Motor neuron (in vitro differentiated cells): ENCODE measurements at places on chromosomes 12 and 14. TPM values are rescaled to one million over a fixed set of nuclear protein-coding genes. Genes with fewer than 3 reads are reported as not detected.

The ACTN1 gene
- 10.8 and 12.2 TPM in 2 replicates for total RNA-seq

The B4GALNT1 gene
- 21.7 and 22.9 TPM in 2 replicates for total RNA-seq

The ADAM20 gene
- total RNA-seq, result 1.7 and 1.9 TPM in 2 replicates

The TAS2R13 gene
- total RNA-seq, result 5.2 and 6.2 TPM in 2 replicates

The NABP2 gene
- total RNA-seq, result 22.1 and 24.4 TPM in 2 replicates

The P2RX7 gene
- total RNA-seq, result 0.08 and 0.09 TPM in 2 replicates

The PIWIL1 gene
- not detected in 2 replicates for total RNA-seq

The KRT6A gene
- not detected in 2 replicates for total RNA-seq

The ANGEL1 gene
- 10.5 and 15.7 TPM in 2 replicates for total RNA-seq

DNA sequence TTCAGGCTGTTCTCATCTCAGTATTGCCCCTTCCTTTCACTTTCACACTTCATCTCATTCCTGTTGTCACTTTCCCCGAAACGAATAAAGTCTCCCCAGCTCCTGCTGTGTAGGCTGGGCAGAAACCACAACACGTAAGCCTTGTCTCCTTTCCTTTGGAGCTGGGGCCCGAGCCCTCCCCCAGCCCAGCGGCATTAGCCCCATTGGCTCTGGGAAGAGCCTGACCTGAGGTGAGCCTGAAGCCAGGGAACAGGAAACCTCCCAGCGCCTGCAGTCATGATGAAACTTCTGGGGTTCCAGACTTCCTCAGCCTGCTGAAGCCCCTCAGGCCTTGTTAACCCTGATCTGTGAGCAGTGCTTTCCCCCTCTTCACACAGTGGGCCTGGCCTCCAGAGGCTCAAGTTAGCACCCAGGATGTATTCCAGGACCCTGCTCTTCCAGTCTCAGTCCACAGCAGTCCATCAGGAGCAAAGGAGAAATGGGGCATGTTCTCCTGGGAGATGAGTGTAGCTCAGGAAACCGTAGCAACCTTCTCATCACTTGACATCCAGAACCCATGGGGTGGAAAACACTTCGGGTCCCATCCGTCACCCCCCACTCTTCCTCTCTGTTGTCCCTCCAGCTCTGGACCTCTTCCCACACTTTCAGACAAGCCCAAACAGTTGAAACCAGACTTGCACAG is 21.8 kb downstream of the VASH1 start:
- ATAC-seq, result no peak

GRCh38 chr12:6383572-6384498 is at the start of gene LTBR:
Gene LTBR, plus strand, starts transcription at chr12:6384162. Its CDS starts 197 bp downstream, at chr12:6384359.
- ATAC-seq, result peak; percentile 73

DNA sequence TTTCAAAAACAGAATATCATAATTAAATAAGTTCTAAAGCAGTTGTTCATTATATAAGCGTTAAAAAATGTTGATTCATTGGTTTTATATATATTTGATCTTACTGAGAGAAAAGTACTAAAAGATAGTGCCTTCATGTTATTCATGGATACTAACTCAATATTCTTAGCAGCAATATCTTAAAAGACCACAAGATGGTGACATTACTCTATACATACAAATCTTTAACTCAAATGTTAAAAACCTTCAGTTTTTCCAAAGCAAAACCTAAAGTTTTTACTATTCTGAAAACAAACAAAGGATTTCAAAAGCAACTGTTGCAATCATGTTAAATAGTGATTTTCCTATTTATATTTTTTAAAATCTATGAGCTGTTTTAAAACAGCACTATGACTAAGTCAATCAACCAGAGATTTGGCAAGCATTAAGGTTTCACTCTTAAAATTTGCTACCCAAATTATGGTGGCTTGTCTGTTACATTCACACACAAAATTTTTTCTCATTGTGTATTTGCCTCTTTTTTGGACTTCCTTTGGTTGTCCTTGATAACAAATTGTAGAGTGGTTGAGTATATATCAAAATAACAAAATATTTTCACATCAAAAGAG is 50.1 kb upstream of the RERGL start:
- ATAC-seq, result no peak

DNA sequence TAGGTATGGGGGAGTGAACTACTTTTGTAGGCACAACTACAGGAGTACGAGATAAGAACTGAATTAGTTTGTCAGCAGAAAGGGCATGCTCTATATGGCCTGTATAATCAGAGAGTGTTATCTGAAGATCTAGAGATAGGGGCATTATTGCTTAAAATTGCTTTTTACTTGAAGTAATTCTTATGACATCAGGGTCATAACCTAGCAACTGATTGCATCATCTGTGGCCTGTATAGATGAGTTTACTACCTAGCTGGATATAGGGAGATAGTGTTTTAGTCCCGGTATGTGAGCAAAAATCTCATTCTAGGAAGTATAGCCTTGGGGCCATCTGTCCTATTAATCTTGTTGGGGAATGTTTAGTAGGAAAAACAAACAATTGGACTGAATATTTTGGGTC is 142.7 kb downstream of the TMEM117 start:
- no peak for ATAC-seq

GRCh38 chr14:23063601-23064000 is 6.3 kb upstream of the CDH24 start:
- no peak for ATAC-seq

DNA sequence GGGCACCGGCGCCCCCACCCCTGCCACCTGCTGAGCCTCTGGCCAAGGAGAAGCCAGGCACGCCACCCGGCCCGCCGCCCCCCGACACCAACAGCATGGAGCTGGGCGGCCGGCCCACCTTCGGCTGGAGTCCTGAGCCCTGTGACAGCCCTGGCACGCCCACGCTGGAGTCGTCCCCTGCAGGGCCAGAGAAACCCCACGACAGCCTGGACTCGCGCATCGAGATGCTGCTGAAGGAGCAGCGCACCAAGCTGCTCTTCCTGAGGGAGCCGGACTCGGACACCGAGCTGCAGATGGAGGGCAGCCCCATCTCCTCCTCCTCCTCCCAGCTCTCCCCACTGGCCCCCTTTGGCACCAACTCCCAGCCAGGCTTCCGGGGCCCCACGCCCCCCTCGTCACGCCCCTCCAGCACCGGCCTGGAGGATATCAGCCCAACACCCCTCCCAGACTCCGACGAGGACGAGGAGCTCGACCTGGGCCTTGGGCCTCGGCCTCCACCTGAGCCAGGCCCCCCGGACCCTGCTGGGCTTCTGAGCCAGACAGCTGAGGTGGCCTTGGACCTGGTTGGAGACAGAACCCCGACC is 6.5 kb downstream of the SETD1B start:
- ATAC-seq, result no peak

- ATAC-seq, result no peak
Observed at GRCh38 chr14:100303179-100303578, 3.1 kb downstream of the SLC25A29 start.

- peak; percentile 46 for ATAC-seq
Observed at GRCh38 chr14:84254290-84254689, 1275.7 kb upstream of the FLRT2 start.

GRCh38 chr12:40618636-40619035 is 73.6 kb upstream of the CNTN1 start:
- no peak for ATAC-seq

DNA sequence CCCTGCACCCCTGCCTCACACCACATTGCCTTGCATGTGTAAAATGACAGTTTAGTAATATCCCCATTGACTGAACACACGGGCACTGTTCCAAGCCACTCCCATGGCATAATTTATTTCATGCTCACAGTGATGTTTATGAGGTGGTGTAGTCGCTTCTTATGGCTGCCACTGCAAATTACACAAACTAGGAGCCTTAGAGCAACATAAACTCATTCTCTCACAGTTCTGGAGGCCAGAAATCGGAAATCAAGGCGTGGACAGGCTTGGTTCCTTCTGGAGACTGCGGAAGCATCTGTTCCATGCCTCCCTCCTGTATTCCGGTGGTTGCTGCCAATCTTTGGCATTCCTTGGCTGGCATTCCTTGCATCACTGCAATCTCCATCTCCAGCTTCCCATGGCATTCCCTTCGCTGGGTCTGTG is 97.3 kb downstream of the RIN3 start:
- no peak for ATAC-seq

GRCh38 chr14:90758959-90759358 is 57.3 kb downstream of the TTC7B start:
- peak; percentile 13 for ATAC-seq

DNA sequence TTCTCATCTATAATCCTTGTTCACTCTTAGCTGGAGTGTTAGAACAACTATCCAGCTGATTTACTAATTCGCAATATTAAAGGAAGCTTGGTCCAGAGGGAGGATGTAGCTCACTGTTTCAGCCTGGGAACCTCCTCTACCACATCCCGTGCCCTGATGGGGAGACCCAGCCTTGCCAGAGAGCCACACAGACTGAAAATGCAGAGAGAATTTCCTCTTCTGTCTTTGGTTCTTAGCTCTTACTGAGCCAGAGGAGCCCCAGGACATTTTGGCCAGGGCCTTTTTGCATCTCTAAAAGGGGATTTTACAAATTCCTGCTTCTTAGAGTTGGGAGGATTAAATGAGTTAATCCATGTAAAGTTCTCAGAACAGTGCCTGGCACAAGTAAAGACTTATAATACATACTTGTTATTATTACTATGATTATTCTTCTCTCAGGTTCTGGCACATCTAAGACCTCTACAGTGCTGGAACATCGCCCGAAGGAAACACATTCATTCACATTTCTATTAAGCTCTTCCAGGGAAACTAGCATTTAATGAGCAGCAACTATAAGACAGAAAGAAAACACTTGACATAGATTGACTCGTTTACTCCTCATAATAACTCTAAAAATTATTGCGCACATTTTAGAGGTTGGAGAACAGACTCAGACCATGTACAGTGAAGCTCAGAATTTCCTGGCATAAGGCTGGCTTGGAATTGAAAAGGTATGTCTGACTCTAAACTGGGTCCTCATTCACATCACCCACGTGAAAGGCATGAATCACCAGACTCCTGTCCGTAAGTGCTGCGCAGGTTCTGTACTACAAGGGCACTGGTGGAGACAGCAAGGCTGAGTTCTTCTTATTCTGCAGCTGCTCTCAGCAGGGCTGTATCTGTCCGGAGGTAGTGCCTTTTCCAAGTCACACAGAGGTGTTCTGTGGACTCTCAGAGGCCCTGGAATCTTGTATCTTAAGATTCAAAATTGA is 27.8 kb upstream of the AEBP2 start:
- peak; percentile 48 for ATAC-seq

DNA sequence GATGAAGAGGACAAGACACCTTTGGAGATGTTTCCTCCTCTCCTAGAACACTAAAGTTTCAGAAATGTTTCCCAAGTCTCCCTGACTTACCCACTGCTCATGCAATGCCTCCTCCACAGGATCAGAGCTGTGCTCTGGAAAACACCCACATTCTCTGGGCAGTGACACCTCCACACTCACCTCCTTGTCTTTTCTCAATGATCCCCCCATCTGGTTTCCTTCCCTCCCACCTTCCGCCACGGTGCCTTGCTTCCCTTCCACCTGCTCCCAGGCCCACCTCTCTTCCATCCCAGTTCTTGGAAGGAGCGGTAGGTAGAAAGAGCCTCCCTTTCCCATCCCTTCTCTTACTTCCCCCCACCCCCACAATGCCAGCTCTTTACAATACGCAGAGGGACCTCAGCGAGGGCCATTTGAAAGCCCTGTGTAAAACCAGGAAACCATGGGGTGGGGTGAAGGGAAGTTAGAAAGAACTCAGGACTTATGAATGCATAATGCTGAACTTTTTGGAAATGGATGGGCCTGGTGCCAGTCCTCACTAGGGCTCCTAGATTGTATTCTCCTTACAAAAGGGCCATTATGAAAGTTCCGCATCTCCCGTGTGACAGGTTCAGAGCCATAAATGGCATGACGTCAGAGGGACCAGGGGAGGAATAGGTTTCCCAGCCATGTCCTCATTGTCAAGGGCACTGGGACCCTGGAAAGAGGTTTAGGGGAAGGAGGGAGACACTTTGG is 12.8 kb downstream of the FBLN5 start:
- ATAC-seq, result no peak

GRCh38 chr12:87112571-87113345 is 856.6 kb upstream of the MGAT4C start:
- ATAC-seq, result no peak

GRCh38 chr12:114875313-114875712 is 191.3 kb upstream of the TBX3 start:
- no peak for ATAC-seq

DNA sequence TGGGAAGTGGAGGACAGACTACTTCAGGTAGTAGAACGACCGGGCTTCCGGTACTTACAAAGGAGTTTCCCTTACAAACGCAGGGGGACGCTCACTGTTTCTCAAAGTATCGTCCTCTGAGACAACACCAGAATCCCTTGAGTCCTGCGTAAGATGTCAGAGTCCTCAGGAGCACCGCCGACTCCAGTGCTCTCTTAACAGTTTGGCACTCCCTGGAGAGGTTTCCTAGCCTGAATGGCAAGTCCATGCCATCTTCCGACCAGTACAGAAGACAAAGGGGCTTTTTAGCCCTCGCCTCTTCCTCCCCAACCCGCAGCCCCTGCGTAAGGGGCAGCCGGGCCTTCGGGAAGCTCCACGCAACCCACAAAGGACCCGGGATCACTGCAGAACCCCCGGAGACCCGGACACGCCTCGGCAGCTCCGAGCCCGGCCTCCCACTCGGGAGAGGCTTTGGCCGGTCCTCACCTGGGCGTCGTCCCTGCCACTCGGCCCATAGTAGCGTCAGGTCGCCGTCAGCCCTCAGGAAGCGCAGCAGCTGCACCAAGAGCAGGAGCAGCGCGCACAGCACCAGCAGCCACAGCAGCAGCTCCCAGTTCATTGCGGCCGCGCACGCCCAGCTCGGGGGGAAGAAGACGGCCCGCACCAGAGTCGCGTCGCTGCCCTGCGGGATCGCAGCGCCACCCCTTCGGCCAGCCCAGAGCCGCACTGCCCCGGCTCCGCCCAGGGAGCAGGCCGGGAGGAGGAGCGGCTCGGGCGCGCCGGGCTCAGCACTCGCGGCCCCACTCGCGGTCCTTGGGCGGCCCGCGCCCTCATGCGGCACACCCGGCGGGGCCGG is at the start of gene DHRS7:
TSS of gene DHRS7 (minus strand) at position 687 of the 835 bp plus-strand sequence. CDS start at position 598, 89 bp downstream.
- peak; percentile 93 for ATAC-seq

- peak; percentile 62 for ATAC-seq
Observed at GRCh38 chr12:6312529-6313325, 2.2 kb downstream of the PLEKHG6 start.

- ATAC-seq, result no peak
Observed at GRCh38 chr12:99611599-99611998, 36.0 kb upstream of the GARIN6 start.

DNA sequence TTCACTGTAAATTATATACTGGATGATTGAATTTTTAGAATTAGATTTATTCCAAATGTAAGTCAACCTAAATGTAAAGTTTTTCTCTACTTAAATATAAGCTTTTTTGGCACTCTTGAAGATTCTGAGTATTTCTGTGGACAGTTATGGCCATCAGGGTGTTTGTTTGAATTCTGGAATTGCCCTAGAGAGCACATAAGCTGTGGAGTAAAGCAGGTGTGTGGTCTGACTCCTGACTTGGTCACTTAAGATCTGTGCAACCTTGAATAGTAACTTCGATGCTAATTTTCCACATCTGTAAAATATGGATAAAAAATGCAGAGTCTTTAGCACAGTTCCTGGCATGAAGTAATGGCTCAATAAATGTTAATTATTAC is 64.4 kb downstream of the FUT8 start:
- ATAC-seq, result no peak

DNA sequence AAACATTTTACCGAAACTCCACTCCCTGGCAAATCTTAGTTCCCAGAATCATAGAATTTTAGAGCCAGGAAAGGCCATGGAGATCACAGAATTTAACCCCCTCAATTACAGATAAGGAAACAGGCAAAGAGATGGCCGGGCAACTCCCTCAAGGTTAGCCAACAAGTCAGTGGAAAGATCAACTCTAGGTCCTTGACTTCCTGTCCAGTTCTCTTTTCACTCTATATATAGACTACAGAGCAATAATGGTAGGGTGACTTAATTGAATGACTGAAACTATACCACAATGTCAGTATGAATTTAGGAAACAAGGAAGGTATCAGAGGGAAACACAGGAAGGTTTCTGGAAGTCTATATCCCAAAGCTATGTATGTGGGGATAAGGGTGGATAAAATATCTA is 11.6 kb downstream of the OXA1L start:
- no peak for ATAC-seq
